ENCODE measurements at places on chromosomes 4 and X.

GRCh38 chrX:109812236-109812635 lies 79.2 kb upstream of the ACSL4 start:
- DNase-seq: no peak

GRCh38 chr4:56799161-56799759 lies 22.2 kb downstream of the SPINK2 start:
- no peak for DNase-seq

DNA sequence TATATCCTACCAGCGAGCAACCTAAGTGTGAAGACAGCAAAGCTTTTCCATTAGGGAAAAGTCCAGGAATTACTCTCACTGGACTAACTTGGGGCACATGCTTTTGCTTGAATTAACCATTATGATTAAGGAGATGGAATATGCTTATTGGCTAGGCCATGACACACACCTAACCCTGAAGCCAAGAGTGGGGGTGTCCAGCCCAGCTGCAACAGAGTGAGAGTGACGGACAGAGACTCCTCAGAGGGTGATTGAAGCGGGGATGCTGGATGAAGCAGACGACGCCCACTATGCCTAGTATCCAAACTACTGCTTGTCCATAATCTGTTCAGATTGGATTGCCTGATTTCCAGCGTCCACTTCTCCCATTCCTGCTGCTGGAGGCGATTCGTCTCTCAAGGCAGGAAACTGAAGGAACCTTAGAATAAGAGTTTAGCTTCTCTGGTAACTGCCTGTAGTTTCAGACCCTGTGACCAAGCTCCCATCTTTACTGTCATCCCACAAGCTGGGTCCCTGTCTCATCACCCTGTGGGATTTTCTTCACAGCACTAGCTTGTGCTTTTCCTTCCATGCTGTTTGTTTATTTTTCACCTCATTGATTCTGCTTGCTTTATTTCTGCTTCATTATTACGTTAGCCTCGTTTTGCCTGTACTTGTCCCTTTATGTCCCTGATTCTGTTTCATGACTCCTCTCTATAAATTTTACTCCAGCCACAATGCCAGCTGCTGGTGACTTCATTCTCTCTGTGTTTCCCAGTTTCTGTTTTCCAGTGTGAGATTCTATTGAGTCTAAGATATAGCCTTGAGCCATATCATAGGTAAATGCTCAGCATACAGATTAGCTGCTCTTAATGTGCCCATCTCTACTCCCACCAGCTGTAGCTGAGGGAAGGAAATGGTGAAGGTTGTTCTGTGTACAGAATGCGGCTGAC lies 19.0 kb downstream of the FAM47E start:
- no peak for DNase-seq

DNA sequence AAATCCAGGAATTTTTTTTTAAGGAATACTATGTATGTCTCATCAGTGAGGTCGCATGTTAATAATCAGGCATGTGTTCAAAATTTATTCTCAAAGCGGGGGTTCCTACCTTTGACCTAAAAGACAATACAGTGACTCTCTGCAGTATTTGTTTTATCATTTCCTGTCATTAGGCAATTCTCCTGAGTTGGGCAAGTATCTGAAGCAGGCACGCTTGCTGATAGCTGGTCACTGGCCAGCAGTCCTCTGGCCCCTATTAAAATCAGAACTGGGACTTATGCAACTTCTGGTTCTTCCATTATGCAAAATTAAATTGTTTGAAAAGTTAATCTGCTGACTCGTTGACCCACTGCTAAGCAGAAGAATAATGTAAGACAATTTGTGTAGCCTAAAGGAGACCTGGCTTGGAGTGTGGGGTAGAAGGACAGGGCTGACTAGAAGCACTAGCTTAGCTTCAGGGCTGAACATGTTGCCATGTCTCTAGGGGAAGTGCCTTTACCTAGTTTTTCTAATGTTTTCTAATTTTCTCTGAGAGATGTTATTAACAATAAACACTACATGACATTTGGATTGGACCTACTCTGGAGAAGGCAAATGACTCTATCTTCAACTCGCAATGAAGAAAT lies 36.0 kb upstream of the GABRA2 start:
- DNase-seq: no peak

GRCh38 chr4:185529413-185529812 lies 5.9 kb downstream of the PDLIM3 start:
- DNase-seq: no peak

- peak; percentile 7 for DNase-seq
These were observed 7.2 kb downstream of the PDHA1 start for GRCh38 chrX:19350941-19351384.

DNA sequence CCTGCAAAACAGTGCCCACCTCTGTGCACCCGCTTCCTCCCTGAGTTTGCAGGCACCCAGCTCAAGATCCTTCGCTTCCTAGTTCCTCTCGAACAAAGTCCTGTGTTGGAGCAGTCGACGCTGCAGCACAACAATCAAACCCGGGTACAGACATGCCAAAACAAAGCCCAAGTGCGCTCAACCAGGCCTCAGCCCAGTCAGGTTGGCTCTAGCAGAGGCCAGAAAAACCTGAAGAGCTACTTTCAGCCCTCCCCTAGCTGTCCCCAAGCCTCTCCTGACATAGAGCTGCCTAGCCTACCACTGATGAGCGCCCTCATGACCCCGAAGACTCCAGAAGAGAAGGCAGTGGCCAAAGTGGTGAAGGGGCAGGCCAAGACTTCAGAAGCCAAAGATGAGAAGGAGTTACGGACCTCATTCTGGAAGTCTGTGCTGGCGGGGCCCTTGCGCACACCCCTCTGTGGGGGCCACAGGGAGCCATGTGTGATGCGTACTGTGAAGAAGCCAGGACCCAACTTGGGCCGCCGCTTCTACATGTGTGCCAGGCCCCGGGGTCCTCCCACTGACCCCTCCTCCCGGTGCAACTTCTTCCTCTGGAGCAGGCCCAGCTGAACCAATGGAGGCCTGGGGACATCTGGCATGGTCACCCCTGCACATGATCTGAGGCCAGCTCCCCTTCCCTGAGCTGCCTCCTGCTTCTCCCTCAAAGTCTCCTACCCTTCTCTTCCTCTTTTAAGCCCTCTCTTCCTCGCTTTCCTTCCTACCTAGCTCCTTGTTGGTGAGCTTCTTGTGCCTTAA lies 6.9 kb downstream of the APEX2 start:
- no peak for DNase-seq

DNA sequence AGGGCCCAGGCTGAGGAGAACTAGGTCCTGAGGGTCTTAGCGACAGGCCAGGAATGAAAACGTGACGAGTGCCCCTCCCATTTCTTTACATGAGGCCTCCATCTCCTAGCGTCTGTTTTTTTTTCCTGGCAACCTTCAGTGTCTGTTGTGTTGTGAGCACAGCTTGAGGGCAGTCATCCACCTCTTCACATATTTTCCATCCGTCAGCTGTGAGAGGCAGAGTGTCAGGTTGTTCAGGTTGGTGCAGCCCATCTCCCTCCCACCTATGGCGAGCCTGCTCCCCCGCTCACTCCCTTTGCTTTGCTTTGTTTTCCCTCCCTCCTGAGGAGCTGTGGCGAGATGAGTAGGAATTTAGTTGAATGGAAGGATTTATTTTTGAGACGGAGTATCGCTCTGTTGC lies 51.7 kb upstream of the CHRNA9 start:
- DNase-seq: no peak

- DNase-seq: no peak
These were observed 16.7 kb upstream of the PPA2 start for GRCh38 chr4:105490523-105490922.

- no peak for DNase-seq
These were observed 213.1 kb upstream of the PSAPL1 start for GRCh38 chr4:7647600-7648543.

GRCh38 chr4:65805936-65806335 lies 135.6 kb upstream of the EPHA5 start:
- DNase-seq: no peak

GRCh38 chr4:74675673-74676279 lies 118.5 kb downstream of the BTC start:
- DNase-seq: no peak

DNA sequence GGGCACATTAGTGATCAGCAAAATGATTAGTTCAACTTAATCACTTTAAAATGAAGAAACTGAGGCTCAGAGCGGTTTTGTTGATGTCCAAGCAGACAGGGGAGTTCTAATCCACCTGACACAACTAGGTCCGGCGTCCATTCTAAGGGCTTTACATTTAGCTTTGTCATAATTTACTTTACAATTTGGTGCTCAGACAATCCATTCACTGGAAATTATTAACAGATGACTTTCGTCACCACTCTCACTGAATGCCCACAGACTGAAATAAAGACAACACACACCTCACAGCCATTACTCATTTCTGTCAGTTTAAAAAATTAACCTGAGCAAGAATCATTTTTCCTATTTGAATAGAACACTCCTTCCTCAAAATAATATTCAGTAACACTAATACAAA lies 10.8 kb downstream of the NR3C2 start:
- DNase-seq: no peak

DNA sequence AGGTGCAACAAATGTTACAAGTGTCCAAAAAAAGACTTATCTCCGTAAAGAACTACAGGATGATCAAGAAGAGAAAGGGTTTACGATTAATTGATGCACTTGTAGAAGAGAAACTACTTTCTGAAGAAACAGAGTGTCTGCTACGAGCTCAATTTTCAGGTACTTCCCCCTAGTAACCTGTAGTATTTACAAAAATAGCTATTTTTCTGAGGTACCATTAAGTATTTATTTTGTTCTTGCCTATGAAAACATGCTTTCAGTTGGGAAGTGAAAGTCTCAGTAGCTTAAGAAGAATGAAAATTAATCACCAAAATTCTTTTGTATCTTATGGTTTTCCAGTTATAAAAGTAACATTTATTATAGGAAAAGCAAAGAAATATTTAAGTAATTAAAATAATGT lies 5.9 kb downstream of the THAP9 start:
- no peak for DNase-seq

GRCh38 chr4:26152056-26152455 lies 168.8 kb upstream of the RBPJ start:
- DNase-seq: no peak

DNA sequence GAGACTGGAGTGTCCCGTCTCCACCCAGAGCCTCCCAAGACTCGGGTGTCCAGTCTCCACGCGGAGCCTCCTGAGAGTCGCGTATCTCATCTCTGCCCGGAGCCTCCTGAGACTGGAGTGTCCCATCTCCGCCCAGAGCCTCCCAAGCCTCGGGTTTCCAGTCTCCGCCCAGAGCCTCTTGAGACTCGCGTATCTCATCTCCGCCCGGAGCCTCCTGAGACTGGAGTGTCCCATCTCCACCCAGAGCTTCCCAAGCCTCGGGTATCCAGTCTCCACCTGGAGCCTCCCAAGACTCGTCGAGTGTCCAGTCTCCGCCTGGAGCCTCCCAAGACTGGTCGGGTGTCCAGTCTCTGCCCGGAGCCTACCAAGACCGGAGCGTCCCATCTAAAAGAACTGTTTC lies 2.3 kb downstream of the FAM47C start:
- DNase-seq: no peak

DNA sequence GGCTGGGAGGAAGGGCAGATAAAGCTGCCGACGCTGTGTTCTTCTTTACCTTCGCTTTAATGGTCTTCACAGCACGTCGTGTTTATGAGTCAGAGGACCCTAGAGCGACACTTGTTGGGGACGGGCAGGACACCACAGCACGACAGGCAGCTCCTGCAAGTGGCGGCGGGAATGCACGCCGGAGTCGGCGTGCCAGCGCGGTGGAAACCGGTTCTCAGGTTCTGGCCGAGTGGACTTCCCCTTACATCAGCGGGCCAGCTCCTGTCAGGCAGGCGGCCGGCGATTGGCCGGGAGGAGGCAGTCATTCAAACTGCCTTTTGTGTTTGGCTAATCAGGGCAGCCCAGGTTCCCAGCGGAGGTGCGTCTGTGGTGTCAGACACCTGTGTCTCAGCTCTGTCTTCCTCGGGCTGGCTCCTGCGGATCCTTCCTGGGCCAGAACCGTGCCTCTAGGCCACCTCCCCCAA lies 150.9 kb downstream of the SHROOM3 start:
- no peak for DNase-seq

DNA sequence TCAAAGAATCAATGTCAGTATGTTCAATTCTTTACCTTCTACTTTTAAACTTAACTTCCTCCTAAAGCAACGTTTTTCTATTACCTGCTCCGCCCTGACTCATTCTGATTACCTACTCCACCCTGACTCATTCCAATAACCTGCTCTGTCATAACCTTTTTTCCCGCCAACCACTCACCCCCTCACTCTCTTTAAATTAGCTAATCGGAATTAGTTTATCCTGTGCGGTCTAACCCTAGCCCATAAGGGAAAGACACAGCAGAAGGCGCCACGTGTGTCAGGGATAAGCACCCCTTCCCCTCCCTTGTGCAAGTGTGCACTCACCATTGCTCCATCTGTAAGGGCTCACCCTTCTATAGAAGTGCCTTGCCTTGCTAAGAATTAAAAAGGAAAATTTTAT lies 64.4 kb downstream of the EIF4E start:
- no peak for DNase-seq

DNA sequence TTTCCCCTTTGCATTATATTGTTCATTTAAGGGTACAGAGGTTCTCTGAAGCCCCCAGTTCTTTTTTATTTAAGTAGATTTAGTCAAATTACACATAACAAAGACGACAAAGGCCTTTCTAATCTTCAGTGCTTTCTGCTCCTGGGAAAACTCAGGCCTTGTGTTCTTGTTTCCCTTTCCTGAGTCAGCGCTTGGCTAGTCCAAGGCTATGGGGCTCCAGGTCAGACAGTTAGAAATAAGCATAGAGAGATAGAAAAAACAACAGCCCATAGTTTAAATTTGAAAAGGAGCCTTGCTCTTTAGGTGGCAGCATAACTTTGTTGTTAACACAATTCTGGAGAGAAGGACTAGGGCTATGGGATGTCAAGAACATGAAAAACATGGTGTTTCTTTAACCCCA lies 97.3 kb downstream of the PPP1R2C start:
- no peak for DNase-seq

GRCh38 chr4:176927664-176928063 lies 134.9 kb upstream of the VEGFC start:
- no peak for DNase-seq

GRCh38 chr4:10192331-10192730 lies 75.7 kb upstream of the WDR1 start:
- DNase-seq: no peak

GRCh38 chrX:87621697-87622096 lies 104.1 kb downstream of the KLHL4 start:
- DNase-seq: no peak

DNA sequence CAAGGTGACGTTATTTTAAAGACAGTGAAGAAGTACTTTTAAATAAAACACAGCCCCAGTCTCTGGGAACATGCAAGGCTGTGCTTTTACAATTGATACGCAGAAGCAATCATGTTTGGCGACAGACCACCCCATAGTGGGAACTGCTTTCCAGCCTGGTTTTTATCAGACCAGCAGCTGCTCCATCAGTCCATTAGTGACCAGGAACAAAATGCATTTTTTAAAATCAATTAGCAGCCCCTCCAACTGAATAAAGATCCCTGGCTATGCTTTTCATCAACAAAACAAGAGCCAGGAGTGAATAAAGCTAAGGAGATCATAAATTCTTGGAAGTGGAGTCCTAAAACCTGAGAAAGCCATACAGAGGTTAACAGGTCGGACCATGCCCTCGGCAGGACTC lies 153.0 kb upstream of the TENM3 start:
- no peak for DNase-seq

DNA sequence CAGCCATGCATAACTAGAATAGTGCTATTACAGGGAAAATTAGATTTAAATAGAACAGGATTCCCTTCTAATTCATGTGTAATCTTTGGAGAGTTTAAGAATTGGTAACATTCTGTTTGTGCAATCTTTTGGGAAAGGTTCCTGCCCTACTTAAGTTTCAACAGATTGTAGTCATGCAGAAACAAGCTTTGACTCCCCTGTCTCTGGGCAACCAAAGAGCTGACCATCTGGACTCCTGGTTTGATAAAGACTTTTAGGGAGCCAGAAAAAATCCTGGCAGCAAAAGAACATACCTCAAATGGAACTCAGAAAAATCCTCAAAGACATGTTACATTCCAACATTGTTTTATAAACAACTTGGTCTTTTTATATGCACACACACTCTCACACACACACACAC lies 191.1 kb upstream of the NEIL3 start:
- DNase-seq: no peak
